ENCODE measurements at places on chromosomes 6 and 20.

DNA sequence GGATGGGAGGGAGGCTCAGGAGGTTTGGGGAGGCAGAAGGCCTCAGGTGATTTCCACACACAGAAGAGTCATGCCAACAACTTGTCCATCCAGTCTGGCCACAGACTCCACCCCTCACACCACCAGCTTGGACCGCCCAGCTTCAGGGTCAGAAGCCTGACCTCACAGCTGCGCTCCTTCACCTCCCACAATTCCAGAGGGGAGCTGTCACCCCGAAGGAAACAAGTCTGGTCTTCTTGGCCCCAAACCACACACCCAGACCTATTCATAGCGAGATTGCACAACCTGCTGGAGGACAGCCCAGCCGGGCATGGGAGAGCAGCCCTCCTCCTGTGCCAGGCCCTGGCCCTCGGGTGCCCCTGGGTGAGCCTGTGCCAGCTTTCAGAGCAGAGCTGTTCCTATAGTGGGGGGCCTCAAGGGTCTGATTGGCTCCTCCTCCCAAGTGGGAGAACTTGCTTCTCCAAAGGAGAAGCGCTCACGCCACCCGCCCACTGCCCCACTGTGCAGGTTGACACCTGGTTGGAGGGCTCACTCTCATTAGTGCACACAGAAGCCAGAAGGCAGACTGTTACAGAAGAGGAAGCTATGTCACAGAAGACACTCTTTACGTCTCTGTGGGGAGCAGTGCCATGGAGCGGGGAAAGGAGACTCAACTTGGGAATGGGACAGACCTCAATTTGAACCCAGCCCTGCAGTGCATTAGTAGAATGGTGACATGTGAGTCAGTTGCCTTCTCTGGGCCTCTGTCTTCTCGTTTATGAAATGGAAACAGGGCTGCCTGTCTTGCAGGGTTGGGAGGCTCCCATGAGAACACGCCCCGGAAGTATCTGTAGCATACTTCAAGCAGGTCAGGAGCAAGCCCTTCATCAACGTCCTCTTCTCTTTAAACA is 128.8 kb downstream of the FOXO3 start:
- no peak for DNase-seq

DNA sequence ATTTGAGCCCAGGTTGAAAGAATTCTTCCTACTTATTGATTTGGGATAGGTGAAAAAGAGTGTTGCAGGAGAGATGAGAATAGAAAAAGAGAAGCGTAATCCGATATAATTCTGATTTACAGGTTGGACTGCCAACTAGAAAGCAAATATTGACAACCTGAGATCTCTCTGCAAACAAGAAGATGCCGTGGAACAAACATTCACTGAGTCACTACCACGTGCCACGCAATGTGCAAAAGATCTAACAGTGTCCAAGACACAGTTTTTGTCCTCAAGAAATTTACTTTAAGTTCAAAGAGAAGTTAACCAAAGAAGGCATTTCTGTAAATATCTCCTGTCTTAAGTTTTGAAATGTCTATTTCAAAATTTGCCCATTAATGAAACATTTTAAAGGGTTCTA is 578.0 kb upstream of the ARID1B start:
- DNase-seq = no peak

DNA sequence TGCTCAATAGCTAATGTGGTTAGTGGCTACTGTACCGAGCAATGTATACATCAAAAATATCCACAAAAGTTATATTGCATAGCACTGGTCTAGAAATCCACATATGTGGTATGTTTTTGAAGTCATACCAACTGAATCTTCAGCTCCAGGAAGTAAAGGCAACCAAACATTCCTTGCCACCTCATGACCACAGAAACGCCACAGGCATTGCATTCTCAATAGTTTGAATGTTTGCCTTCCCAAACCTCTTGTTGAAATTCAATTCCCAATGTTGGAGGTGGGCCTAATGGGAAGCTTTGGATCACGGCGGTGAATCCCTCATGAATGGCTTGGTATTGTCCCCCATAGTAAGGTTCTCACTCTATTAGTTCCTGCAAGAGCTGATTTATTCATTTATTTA is 18.2 kb upstream of the ZNF391 start:
- no peak for DNase-seq

- peak; percentile 27 for DNase-seq
Observed at GRCh38 chr6:85641522-85641896, 1.2 kb downstream of the SYNCRIP start.

- no peak for DNase-seq
Observed at GRCh38 chr6:42237857-42238256, 20.2 kb upstream of the MRPS10 start.

- DNase-seq = no peak
Observed at GRCh38 chr6:52647199-52647598, 23.7 kb upstream of the TMEM14A start.

DNA sequence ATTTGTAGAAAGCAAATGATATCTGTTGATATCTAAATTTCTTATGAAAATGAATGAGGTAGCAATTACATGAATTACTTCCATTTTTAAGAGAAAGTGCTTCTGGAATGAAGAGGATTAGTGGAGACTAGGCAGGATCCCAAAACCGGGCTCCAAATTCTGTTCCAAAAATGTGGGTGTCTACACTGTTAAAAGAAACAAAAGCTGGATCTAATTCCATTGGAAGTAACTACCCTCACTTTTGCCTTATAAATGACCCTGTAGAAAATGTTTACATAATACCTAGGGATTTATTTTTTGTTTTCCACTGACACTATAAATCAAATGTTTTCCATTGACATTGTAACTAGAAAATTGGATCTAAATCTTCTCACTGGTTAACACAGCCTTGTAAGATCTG is 454.9 kb upstream of the JARID2 start:
- DNase-seq = no peak

- no peak for DNase-seq
Observed at GRCh38 chr6:15674690-15675386, 12.0 kb upstream of the DTNBP1 start.

GRCh38 chr20:32206760-32207625 is 550 bp downstream of the PLAGL2 start:
- DNase-seq = no peak

DNA sequence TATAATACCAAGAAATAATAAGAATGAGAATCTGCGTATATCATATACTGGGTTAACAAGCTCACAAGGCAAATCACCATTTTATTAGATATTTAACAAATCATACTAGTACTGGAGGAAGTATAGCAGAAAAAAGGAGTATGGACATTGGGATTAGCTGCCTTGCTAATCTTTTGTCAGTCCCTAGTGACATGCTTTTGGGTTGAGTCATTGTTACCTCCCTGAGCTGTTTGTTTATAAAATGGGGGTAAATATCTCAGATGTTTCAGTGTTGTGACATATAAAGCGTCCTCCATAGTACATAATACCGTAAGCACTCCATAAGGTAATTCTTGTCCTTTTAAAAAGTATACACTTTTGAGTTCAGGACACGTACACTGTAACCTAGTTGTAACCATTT is 107.0 kb downstream of the ESR1 start:
- DNase-seq = no peak

DNA sequence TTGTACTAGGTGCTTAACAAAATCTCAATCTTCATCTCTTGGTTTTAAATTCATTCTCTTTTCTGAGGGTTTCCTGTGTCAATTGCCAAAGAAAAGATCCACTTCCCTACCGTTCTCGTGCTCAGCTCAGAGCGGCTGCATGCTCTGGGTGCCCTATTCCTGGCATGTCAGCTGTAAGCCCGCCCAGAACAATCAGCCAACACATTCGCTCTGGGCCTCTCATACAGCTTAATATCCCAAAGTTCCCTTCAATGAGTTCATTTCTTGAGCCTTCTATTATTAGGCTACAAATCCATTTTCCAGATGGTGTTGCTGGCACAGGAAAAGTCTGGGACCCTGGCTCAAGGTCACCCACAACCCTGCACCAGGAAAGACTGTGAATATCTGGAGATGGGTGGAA is 24.3 kb upstream of the LRFN2 start:
- DNase-seq = no peak

DNA sequence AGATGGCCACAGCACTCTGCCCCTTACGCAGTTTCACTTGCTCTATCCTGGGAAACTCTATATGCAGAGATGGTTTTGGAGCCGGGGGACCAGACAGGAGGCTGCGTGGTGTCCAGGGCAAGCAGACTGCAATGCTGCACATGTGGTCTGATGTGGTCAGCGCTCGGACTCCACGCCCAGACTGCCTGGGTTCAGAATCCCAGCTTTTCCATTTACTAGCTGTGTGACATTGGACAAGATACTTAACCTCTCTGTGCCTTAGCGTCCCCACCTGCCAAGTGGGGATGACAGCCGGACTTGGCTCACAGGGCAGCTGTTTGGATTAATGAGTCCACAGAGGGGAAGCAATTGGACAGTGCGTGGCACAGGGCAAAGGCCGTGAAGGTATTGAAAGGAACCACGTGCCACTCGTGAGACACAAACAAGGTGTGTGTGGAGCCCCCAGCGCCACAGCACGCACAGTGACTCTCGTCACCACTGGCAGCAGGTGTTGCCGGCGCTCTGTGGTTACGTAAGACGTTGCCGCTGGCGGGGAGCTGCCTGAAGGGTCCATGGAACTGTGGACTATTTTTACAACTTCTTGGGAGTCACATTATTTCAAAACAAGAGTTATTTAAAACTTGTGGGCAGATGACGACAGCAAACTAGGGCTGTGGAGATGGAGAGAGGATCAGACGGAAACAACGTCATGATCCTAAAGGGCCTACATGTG is 201.4 kb downstream of the PREX1 start:
- DNase-seq = no peak

DNA sequence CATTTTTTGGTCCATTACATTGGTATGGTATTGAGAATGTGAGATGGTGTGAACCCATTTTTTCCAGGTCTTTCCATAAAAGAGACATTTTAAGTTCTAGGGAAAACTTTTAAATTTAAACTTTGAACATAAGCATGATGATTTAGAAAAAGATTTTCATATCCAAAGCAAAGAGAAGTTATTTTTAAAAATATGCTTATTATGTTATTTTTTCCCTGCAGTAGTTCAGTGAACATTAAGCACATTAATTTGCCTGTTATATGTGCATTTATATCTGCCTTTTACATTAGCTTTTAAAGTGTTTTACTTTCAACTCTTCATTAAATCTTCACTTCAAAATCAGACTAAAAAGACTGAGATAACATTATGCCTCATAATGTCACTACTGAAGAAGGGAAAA is 116.7 kb downstream of the AHI1 start:
- no peak for DNase-seq
